ENCODE measurements at places on chromosomes 1 and 21.

- no peak for DNase-seq
These were observed at the start of gene CAPN8 for GRCh38 chr1:223665592-223666312. Gene CAPN8 (minus strand): TSS chr1:223665701. CDS start chr1:223665646, 55 bp downstream.

GRCh38 chr1:245434280-245434679, 279.5 kb downstream of the KIF26B start:
- no peak for DNase-seq

- no peak for DNase-seq
These were observed 7.1 kb downstream of the SPATA46 start for GRCh38 chr1:162369571-162369970.

- DNase-seq: peak; percentile 25
These were observed 84.4 kb downstream of the NKAIN1 start for GRCh38 chr1:31155216-31155806.

GRCh38 chr1:174276087-174276486, 116.8 kb downstream of the RABGAP1L start:
- DNase-seq: no peak

DNA sequence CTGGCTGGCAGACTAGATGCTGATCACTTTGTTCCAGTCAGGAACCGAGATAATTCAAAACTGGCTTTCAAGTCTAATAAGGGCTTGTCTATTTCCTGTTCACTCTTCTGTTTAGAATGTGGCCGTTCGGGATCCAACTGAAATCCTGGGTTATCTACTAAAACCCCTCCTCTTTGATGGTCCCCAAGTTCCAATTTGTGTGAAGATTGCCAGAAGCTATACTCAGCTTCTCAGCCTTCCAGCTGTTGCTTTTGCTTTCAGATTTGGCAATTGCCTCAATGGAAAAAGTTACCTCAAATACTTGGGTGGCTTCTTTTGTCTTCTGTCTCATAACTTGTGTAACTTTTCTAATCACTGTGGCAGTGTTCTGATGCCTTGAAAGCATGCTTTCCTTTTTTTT, 43.7 kb downstream of the BTBD8 start:
- DNase-seq: no peak

DNA sequence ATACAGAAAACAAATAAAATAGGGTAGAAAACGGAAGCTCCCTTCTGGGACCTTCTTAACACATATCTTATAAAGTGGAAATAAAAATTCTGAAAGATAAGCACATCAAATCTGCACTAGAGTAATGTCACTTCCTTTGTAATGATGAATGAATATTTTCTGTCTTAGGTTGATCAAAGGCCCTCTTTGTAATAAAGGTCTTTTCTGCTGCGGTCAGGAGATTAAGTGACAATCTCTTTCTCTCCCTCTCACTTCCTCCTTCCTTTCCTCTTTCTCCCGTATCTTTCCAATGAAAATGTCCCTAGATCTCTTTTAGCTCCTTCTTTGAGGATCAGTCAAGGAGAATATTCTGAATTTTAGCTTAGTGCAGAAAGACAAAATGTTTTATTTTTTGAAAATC, 33.8 kb downstream of the TMCO1 start:
- no peak for DNase-seq

GRCh38 chr1:151443846-151444782, 15.2 kb downstream of the POGZ start:
- DNase-seq: peak; percentile 58

DNA sequence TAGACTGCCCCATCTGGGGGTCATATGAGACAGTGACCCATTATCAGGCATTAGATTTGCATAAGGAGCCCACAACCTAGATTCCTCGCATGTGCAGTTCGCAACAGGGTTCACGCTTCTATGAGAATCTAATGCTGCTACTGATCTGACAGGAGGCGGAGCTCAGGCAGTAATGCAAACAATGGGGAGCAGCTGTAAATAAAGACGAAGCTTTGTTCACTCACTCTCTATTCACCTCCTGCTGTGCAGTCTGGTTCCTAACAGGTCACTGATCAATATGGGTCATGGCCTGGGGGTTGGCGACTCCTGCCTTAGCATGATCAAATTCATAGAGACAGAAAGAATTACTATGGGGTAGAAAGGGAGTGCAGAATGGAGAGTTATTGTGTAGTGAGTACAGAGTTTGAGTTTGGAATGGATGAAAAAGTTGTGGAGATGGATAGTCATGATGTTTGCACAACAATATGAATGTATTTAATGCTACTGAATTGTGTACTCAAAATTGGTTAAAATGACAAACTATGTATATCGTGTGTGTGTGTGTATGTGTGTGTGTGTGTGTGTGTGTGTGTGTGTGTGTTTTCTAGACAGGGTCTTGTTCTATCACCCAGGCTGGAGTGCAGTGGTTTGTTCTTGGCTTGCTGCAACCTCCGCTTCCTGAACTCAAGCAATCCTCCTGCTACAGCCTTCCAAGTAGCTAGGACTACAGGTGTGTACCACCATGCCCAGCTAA, 42.2 kb downstream of the BTF3L4 start:
- DNase-seq: no peak

GRCh38 chr1:93244298-93245069, 64.0 kb downstream of the CCDC18 start:
- DNase-seq: no peak

- no peak for DNase-seq
These were observed 46.4 kb upstream of the POFUT2 start for GRCh38 chr21:45334134-45334533.

DNA sequence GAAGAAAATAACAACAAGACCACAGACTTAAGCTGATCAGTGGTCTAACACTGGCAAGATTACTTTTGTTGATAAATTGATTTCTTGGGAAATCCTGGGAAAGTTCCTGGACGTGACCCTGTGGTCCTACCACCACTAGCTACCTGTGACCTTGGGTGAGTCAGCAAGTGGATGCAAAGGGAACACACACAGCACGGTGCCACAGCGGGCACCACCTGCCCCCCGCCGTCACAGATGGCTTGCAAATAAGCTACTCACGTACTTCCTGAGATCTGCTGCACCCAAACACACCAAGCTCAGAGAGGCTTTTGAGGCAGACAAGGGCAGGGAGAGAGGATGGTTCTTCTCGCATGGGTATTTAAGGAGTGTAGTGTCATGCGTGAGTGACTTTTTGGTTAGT, 12.7 kb downstream of the CFAP298 start:
- no peak for DNase-seq

GRCh38 chr1:168301664-168302320, 21.1 kb downstream of the TBX19 start:
- DNase-seq: no peak

GRCh38 chr1:76921590-76921989, 54.3 kb downstream of the ST6GALNAC5 start:
- DNase-seq: no peak

GRCh38 chr21:44375761-44376241, 22.4 kb downstream of the TRPM2 start:
- no peak for DNase-seq

DNA sequence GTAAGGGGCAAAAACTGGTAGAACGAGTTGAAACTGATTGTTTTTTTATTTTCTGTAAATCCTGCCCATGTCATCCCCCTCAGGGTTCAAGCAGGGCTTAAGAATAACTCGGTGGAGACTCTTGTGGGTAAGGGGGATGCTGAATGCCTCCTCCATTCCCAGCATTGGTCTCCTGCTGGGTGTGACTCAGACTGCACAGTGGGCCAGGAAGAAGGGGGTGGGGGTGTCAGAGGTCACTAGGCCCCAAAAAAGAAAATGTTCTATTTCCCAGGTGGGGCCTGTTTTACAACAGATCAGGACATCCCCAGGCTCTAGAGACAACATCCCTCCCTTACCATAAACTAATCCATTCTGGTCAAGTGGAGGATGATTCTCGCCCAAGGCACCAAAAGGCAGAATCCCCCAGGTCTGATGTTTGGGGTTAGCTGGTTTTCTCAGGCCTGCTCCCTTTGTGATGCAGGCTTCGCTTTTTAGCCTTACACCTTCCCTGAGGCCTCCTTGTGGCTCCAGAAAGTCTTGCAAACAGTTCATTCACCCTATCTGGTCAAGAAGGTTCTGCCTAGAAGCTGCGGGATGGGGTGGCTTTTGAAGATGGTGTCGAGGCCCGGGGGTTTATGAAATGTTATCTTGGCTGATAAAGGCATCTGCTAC, 10.7 kb upstream of the GRHL3 start:
- DNase-seq: no peak

- no peak for DNase-seq
These were observed 102.1 kb downstream of the WDR4 start for GRCh38 chr21:42777064-42777756.

- DNase-seq: no peak
These were observed 13.2 kb upstream of the DEGS1 start for GRCh38 chr1:224169718-224170270.

GRCh38 chr1:113136476-113136875, 63.5 kb downstream of the LRIG2 start:
- no peak for DNase-seq

GRCh38 chr1:57431400-57431799, 7.5 kb upstream of the DAB1 start:
- DNase-seq: no peak

GRCh38 chr1:178531887-178532286, 19.0 kb downstream of the TEX35 start:
- no peak for DNase-seq

DNA sequence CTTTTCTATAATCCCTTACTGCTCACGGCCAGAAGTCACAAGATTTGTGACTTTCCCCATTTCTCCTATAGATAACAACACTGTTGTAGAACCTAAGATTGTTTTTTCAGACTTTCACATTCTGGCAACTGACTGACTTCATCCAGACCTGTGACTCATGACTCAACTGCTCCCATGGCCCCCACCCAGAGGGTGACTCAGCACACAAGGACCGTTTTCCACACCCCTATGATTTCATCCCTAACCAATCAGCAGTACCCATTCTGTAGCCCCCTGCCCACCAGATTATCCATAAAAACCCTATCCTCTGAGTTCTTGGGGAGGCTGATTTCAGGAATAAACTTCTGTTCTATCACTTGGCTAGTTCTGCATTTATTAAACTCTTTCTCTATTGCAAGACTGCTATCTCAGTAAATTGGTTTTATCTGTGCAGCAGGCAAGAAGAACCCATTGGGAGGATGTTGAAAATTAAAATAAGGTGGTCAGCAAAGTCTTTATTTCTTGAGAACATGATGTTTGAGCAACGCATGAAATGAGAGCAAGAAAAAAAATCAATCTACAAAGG, 79.7 kb downstream of the NGF start:
- no peak for DNase-seq

GRCh38 chr1:53311702-53312305, 16.1 kb downstream of the LRP8 start:
- DNase-seq: no peak

DNA sequence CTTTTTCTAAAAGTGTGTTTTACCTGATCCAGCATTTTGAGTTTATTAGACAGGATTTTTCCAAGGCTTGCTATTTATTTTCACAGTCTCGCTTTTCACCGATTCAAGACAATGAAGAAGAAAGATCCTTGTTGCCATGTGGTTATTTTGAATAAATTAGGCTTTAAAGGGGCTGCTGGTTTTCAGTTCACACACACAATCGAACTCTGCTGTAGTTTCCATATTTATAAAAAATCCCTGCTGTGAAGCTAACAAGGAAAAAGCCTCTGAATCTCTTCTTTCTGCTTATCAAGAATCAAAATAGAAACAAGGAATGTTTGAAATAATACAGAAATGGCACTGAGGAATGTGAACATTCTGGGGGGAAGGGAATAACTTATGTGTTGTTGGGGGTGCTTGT, 102.5 kb upstream of the KAZN start:
- DNase-seq: no peak

DNA sequence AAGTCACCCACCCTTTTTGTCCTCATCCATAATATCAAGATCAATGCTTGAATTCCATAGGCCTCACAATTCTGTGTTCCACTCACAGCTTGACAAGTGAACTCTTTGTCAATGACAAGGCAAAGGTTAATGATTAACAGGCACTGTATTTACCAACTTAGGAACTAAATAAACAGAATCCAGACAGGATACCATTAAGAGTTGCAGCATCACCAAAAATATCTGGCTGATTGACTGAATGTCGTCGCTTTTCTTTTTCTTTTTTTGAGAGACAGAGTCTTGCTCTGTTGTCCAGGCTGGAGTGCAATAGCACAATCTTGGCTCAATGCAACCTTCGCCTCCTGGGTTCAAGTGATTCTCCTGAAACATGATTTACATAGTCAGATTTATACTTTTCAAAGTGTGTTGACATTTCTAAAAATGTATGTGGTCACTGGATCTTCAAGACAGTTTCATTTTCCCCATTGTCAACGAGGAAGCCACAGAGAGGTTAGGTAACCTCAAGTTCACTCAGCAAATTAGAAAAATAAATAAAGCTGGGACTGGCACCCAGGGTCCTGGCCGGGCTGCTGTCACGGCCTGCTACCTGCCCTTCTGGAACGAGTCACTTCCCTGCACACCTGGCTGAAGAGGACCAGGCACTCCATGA, 81.0 kb downstream of the PDE9A start:
- no peak for DNase-seq

DNA sequence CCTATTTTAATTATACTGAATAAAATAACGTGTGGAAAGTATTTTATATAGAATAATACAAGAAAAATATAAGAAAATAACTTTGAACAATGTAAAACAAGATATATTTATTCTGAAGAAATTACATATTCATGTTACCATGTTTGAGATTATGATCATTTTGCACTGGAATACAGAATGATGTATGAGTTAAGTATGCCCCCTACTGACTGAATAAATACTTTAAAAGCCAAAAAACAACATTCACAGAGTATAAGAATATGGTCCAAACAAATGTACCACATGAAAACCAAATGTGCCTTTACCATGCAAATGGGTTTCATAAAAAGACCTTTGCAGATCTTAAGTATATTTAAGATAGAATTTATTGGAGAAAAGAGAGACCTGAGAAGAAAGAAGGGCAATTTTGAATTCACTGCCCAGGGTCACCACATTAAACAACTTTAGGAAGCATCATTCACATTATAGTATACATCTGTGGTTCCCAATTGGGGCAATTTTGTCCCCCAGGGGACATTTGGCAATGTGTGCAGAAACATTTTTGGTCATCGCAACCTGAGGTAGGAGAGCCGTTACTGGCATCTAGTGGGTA, 136.6 kb upstream of the GFI1 start:
- DNase-seq: no peak

DNA sequence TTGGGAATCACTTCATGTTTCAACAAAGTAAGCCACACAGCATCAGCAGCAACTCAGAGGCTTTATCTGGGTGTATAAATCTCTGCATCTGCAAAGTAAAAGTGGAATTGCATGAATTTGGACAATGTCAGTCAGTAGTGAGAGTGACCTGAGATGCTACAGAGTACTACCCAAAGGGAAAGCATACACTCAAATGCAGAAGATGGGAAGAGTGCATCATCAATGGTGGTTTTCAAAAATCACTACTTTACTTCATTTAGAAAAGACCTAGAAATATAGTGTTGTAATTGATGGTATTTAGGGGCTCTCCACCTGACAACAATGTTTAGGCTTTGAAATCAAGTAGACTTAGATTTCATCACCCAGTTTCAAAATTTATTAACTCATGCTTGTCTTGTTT, 24.5 kb upstream of the PKN2 start:
- no peak for DNase-seq

GRCh38 chr1:1616838-1617237, 1.5 kb downstream of the MIB2 start:
- no peak for DNase-seq

GRCh38 chr1:2132222-2133038, 62.1 kb downstream of the FAAP20 start:
- DNase-seq: no peak

- no peak for DNase-seq
These were observed 27.3 kb upstream of the EPHA2 start for GRCh38 chr1:16183179-16183578.

GRCh38 chr21:36450511-36450910, 29.4 kb downstream of the CLDN14 start:
- no peak for DNase-seq

All from T follicular helper cell (primary cell).